ENCODE measurements at places on chromosomes 16 and 17.
A peak's percentile ranks its signal among the peaks of the same experiment; 100 is the strongest.

GRCh38 chr16:5058476-5058875, 7.3 kb downstream of the C16orf89 start:
- no peak for DNase-seq

DNA sequence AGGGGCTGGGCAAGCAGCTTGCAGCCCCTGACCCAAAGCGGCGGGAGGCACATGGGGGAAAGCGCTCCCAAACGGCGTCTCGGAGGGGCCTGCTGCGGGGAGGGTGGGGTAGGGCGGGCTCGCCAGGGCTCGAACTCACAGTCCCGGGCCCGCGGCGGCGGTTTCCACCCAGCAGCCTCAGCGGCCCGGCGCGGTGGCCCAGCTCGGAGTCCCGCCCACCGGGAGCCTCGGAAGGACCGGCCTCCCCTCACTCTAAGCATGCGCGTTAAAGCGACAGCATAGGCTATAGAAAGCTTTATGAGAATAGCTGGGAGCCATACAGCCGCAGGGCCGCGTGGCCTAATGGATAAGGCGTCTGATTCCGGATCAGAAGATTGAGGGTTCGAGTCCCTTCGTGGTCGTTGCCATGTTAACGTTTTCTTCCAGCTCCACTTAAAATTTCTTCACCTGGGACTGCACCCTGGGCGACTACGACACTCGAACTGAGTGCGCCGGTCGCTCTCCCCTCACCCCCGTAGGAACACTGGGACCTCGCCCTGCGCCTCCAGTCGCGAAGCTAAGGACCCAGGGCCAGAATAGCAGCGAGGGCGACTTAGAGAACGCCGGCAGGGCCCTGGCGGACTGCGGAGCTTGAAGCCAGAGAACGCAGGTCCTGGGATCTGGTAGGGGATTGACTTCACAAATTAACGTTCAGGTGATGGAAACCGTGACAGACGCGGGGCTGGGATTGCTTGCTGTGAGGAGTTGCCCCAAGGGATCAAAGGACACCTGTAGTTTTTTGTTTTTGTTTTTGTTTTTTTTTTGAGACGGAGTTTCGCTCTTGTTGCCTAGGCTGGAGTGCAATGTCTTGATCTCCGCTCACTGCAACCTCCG, 15.8 kb downstream of the ZNF213 start:
- DNase-seq = peak; percentile 88

DNA sequence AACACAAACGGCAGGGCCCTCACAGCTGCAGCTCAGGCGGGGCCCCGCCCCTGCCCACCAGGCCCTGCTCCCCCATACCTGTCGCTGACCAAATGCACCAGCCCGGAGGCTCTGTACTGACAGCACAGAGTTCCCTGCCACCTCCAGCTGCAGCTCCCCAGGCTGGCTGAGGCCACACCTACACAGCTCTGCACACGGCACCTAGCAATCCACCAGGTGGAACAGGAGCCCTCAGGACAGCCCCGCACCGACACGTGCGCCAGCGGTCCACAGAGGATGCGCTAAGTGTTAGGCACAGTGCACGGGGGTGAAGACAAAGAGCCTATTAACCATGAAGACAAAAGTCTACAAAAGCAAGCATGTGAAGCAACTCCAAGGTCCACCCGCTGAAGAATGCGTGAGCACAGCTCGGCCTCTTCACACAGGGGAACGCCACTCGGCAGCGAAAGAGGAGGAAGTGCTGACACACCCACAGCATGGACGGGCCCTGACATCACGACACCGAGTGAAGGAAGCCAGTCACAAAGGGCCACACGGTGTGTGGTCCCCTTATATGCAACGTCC, 5.4 kb downstream of the ZCCHC14 start:
- DNase-seq = no peak

DNA sequence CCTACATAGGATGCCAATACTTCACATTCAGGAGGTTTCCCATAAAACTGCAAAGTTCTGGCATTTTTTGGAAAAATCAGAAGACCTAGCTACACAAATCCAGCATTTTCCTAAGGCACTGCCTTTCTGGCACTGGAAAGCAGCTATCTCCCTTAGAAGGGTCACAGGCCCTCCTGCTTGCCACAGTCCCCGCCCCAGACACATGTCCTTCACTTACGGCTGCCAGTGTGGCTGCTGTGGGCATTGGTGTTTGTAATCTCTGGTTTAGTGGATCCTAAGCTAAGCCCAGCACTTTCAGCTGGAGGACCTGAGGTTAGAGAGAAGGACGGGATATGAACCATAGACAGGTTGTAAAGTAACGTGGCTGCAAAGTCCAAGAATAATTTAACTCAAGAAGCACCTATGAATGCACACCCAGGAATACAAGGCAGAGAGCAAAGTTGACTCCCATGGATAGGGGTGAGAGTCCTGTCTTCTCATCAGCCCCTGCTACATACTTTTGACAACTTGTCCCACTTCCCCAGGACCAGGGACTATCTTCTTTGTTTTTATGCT, 100.0 kb downstream of the XYLT1 start:
- DNase-seq = no peak

- no peak for DNase-seq
These were observed 52.3 kb downstream of the RPTOR start for GRCh38 chr17:80596760-80597608.

GRCh38 chr16:1095450-1096168, 435 bp downstream of the C1QTNF8 start:
- DNase-seq = no peak

GRCh38 chr16:1325673-1326371, 7.6 kb upstream of the BAIAP3 start:
- DNase-seq = no peak
